Activated T-cell treated with anti-CD3 and anti-CD28 coated beads, Interleukin-2, amount 50 U/mL, for 48 hours (primary cell): ENCODE measurements at places on chromosomes 16 and 17.

DNA sequence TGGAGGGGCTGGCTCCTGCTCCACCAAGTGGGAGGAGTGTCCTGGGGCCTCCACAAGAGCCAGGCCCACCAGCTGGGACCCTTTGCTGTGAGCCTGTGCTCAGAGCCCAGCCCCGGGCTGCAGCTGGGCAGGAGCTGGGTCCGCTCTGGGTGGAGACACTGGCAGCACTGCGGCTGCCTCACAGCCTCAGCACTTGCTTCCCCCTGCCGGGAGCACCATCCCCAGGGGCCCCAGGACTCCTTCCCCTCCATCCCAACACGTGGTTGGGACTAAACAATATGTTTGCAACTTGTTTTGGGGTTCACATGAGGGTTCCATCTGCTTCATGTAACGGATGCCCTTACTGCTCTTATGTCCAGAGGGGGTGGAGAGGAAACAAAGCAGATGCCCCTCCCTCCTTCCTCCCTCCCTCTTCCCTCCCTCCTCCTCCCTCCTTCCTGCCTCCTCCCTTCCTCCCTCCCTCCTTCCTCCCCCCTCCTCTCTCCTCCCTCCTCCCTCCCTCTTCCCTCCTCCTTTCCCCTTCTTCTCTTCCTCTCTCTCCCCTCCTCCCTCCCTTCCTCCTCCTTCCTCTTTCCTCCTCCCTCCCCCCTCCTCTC is 16.3 kb upstream of the CBFA2T3 start:
- no peak for DNase-seq

DNA sequence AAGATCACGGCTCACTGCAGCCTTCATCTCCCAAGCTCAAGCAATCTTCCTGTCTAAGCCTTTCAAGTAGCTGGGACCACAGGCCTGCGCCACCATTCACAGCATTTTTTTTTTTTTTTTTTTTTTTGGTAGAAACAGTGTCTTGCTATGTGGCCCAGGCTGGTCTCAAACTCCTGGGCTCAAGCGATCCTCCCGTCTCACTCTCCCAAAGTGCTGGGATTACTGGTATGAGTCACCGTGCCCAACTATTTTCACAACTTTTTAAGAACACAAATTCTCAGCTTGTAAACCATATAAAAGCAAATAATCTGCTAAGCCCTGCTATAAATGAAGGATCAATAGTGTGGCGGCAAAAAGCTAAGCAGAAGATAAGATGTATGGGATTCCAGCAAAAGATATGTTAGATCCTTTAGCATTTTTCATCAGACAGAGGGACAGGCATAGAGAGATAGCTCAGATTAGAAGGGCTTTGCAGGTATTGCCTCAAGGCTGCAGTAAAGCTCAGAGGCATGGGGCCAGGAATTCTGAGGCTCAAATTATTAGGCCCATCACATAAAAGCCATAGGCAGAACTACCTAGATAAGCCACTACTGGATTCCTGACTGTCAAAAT is 55.1 kb downstream of the EMP2 start:
- no peak for DNase-seq

- DNase-seq: no peak
Observed at GRCh38 chr16:90032674-90033331, 13.5 kb upstream of the DBNDD1 start.

DNA sequence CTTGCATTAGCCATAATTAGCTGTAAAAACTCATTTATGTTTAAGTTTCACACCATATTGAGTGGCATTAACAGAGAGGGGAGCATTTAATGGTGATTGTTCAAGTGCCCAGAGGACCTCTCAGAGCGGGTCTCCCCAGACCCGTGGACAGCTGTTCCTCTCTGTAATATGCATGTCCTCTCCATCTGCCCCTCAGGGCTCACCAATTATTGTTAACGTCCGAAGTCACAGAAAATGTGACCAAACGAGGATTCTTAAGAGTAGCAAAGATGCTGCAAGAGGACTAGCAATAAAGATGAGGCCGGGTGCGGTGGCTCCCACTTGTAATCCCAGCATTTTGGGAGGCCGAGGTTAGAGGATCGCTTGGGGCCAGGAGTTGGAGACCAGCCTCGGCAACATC is 130.2 kb downstream of the CPPED1 start:
- DNase-seq: no peak
